ENCODE measurements at places on chromosomes 3 and 15. TPM values are rescaled to one million over a fixed set of nuclear protein-coding genes. Genes with fewer than 3 reads are reported as not detected.

STARD5 gene
- 0.53 TPM for total RNA-seq

ASB14 gene
- not detected for total RNA-seq

THRB gene
- 9.2 TPM for total RNA-seq

VEPH1 gene
- total RNA-seq: 5.7 TPM
